NCI-H774 (cell line): ENCODE measurements at places on chromosomes 2 and 18.

DNA sequence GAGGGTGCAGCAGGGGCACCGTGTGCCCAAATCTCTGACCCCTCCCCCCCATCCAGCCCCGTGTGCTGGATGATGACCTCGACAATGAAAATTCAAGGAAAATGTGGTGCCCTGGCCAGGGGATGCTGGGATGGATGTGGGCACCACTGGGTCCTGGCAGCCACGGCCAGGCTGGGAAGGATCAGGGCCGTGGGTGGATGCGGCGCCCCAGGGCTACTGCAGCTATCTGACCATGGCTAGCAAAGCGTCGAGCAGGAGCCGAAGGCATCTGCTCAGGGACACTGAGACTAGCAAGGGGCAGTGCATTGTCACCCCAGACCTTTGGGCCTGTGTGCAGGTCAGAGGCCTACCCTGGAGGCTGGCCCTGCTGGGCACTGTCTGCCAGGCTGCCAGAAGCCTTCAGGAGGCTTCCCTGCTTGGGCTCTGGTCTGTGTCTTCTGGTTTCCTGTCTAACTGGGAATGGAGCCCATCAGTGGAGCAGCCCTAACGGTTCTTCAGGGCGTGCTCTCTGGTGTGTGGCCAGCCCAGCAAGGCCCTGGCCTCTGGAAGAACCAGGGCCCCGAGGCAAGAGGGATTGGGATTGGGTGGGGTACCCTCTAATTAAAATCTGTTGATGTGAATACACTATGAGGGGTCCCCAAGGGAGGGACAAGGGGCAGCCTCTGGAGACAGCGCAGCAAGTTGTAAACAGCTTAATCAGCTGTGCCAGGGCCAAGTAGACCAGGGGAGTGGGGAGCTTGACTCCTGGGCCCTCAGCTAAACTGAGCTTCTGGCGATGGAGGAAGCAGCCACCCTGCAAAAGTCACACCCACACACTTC lies 98.0 kb downstream of the STPG4 start:
- DNase-seq, result no peak

DNA sequence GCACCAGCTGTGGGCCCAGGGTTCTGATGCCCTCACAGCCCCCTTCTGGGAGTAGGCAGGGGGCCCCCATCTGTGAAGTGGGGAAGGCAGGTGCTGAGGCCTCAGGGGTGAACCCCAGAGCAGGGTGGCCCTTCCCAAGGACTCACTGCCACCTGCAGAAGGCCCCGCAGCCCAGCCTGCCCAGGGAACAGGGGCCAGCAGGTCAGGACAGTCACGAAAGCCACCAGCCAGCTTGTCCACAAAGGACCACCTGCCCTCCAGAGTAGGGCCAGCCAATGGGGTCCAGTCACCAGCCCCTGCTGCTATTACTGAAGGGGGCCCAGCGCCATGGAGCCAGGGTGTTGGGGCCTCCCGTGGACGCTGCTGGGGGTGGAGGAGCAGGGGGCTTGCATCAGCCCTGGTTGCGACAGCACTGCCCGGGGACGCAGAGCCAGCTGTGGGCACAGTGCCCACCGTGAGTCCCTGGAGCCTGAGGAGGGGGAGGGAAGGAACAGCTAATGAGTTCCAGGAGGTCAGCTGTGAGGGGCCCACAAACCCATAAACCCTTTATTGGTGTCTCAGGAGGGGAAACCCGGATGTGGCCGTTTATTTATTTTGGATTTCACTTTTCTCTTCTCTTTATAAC lies 11.5 kb upstream of the SNED1 start:
- DNase-seq, result no peak

DNA sequence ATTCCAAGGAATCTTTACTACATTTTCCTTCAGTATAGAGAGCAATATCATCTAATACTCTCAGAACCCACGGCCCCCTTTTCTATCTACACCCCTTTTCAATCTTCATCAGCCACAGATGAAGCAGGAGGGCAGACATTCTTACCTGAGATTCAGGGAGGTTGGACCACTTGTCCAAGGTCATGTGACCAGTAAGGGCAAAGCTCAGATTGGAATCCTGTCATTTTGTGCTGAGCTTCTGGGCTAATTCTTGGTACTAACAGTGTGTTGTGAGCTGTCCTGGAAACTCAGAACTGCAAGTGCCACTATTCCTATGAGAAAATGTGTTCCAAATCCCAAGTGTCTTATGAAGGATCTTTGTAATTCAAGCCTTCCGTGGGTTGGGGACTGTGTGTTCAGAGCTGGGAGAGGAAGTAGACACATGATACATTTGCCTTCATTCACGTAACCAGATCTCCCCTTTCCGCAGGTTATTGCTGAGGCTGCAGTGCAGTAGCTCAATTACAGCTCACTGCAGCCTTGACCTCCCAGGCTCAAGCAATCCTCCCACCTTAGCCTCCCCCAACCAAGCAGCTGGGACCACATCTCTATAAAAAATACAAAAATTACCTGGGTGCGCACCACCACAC lies 3.3 kb downstream of the CHRNA1 start:
- no peak for DNase-seq

- DNase-seq, result no peak
Measured at GRCh38 chr2:85276571-85277118, 51.1 kb downstream of the TGOLN2 start.

DNA sequence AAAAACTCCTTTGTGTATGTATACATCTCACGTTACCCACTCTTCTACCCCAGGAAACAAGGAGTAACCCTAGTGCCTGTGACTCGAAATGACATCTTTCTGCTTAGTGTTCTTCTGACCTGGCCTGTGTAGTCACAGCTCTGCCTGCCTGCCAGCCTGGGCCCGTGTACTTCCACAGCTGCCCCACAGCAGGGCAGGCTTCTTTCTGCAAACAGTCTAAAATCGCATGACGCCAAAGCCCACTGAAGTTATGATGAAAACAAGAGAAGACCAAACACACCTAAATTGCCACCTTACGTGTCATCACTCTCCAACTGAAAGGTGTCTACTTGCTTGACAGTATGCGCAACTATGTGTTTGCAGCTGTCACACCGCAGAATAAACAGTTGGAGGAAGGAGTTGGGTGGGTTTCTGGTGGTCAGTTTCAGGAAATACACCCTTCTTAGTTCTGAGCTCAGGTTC lies 1.5 kb downstream of the GAREM1 start:
- DNase-seq, result no peak

DNA sequence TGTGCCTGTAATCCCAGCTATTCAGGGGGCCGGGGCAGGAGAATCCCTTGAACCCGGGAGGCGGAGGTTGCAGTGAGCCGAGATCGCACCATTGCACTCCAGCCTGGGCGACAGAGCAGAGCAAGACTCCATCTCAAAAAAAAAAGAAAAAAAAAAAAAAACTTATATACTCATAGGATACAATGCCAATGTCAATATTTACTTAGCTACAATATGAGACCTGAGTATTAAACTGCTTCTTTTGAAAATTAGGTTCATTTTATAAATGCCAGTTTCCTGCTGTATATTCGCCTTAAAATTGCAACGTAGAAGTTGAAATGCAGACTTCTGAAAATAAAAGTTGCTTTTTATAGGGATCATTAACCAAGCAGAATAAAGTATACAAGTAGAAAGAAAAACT lies 2.3 kb downstream of the SLC35F5 start:
- no peak for DNase-seq

- no peak for DNase-seq
Measured at GRCh38 chr2:42725657-42726056, 38.3 kb downstream of the OXER1 start.

- no peak for DNase-seq
Measured at GRCh38 chr2:138495384-138495783, 6.2 kb upstream of the SPOPL start.

- no peak for DNase-seq
Measured at GRCh38 chr2:162623888-162624287, 214.7 kb downstream of the KCNH7 start.

DNA sequence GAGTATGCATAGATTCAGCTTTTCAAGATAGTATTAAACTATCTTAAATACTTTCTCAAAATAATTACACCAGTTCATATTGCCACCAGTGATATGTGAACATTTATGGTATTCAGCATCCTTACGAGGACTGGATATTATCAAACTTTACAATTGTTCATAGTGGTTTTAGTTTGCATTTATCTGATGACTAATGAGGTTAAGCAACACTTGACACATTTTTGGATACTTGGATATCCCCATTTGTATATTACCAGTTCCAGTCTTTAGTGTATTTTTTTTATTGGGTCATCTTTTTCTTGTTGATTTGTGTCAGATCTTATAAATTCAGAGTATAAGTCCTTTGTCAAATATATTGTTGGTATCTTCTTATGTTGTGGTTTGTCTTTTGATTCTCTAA lies 128.4 kb downstream of the ASXL3 start:
- no peak for DNase-seq

DNA sequence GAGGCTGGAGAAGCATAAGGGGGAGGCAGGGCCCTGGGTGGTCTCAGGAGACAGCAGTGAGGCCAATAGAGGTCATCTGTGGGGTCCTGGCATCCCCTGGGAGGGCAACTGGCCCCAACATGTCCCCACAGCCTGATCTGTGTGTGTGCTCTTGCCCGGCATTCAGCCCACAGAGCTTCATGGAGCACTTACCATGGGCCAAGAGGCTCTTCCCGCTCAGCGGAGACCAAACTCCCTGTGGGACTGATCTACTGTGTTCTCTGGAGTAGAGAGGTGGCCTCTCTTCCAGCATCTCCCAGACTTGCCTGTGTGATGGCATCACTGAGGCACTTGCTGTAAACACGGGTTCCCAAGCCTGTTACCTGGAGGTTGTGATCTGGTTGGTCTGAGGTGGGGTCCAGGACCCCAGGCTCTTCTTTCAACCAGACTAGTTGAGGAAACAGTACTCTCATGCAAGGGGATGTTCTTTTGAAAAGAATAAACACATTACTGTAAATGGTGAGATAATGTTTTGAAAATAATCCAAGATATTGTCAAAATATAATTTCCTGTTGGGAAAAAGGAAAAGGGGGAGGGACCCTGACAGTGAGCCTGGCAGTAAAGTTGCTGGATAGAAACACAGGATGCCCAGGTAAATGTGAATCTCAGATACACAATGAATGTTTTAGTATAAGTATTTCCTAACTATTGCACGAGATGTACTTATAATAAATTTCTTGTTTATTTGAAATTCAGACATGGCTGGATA lies 67.6 kb downstream of the SOWAHC start:
- no peak for DNase-seq

DNA sequence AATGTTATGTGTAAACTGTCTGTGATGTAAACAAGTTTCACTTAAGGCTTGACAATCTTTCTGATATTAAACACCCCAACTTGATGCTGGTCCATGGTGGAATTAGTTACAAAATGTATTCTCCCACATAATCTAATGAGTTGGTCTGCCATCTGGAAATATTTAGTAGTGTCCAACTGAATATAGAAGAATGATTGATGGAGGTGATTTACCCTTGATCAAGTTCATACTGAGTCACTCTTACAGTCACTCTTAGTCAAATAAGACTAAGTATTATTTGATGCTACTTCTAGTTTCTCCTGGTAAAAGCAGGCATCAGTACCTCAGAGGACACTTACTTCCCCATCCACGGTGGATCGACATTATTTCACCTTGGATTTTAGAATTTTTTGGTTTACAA lies 198.1 kb downstream of the SATB2 start:
- no peak for DNase-seq

GRCh38 chr2:68100189-68100588 lies 37.4 kb upstream of the C1D start:
- no peak for DNase-seq

DNA sequence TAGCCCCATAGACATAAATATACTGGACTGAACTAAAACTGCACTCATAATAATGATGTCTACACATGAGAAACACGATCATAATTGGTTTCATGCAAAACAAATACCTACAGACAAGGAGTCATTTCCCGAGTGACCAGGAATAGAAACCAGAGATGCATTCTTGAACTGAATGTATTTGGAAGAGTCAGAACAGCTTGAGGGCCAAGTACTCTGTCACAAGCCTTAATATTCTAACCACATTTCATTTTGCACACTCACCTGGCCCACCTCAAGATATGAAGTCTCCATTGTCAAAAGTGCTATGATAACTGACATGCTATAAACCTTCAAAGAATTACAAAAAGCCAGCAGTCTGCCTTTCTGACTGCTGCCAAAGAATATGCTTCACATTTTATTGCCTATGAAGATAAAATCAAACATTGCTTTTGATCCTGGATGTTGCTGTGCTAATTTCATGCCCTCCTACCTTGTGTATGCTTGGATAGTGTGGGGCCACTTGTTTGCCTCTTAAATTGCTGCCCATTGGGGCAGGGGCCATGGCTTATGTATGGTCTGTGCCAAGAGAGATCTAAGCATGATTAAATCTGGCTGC lies 18.9 kb upstream of the ASAP2 start:
- no peak for DNase-seq

DNA sequence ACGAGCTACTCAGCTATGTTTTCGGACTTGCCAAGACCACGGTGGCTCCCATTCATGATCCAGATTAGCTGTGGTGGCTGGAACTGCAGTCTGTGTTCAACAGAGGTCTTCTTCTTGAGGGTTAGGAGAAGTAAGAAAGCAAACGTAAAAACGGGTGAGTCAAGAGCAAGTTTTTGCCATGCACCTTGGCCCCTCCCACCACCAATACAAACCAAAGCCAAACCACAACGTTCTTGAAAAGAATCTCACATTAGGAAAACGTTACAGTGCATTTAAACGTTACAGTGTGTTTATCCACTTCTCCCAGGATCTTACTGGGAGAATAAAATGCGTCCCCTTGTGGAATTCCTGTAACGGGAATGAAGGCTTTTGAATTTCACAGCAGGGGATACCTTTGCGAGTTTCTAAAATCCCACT lies 725 bp downstream of the FBXO48 start:
- DNase-seq, result no peak

GRCh38 chr18:26650310-26651268 lies 102.2 kb upstream of the KCTD1 start:
- DNase-seq, result no peak

DNA sequence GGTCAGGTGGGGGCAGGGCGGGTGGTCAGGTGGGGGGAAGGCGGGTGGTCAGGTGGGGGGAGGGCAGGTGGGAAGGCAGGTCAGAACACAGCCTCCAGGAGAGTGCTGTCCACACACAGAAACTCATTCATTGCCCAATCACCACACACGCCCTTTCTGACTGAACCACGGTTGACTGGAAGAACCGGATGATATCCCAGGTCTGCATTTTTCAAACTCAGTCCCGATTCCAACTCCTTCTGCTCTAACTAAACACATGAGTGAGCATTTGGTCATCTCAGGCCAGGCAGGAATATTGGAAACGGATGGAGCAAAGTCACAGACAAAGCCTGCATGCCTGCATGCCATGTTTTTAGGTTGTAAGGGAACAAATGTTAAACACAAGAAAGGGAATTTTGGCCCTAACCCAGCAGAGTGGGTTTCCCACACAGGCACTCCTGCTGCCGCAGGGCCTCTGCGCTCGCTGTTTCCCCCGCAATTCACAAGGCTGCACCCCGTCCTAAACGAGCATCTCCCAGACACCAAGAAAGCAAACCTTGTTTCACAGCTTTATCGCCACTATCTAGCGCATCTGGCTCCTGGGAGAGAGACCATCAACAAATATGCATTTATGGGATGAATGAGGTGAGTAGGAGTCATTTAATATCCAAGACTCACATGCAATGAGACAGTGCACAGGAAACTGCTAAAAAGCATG lies 100.1 kb downstream of the ZNF516 start:
- DNase-seq, result no peak

- DNase-seq, result no peak
Measured at GRCh38 chr2:98839292-98839691, 96.7 kb downstream of the CRACDL start.
